Activated CD4-positive, alpha-beta T cell treated with anti-CD3 and anti-CD28 coated beads for 4 hours (primary cell): ENCODE measurements at places on chromosomes 7 and 10.

GRCh38 chr7:1758859-1759521, 88.9 kb downstream of the ELFN1 start:
- no peak for DNase-seq

GRCh38 chr10:62244785-62245467, 23.7 kb downstream of the RTKN2 start:
- peak; percentile 43 for DNase-seq

DNA sequence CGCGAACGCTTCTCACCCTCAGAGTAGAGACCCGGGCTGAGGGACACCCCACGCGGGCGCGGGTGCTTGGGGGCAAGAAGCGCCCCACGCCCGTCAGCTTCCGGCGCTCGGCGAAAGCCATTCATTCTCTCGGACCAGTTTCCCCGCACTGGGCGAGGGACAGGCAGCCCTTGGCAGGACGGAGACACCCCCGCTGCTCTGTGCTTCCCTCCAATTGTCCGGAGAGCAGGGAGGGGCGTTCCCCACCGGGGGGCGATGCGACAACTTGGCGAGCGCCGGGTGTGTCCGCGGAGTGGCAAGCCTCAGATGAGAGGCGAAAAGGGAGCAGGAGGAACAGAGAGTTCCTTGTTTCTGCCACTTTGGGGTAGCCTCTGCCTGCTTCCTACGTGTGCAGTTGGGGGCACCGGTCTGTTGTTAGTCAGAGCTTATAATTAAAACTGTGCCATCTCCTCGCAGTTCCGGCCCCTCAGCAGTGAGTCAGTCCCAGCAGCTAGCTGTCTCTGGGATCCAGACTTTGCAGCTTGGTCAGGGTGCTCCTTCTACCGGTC, 1.7 kb downstream of the GPR158 start:
- no peak for DNase-seq

- no peak for DNase-seq
Measured at GRCh38 chr7:47104206-47104549, 477.7 kb downstream of the TNS3 start.

DNA sequence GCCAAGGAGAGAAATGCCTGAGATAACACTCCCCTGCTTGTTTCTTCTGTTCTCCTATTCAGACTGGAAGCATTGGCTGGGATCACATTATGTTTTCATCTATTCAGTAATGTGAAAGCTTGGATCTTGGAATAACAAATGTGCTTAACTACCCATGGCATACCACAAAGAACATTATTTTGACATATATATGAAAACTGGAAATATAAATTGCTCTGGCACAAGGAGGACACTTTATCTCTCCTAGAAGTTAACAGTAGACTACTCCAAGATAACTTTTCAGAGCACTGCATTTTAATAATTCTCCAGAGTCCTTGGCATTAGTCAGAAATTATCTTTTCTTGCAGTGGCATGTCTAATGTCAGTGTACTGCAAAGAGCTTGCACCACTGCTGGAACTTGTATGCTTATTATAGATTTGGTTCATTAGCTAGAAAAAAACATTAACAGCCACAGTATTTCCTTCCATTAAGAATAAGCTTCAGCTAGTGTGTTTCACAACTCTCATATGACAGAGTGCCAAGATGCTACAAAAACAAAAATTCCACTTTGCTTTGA, 169.3 kb upstream of the LRRN3 start:
- no peak for DNase-seq

DNA sequence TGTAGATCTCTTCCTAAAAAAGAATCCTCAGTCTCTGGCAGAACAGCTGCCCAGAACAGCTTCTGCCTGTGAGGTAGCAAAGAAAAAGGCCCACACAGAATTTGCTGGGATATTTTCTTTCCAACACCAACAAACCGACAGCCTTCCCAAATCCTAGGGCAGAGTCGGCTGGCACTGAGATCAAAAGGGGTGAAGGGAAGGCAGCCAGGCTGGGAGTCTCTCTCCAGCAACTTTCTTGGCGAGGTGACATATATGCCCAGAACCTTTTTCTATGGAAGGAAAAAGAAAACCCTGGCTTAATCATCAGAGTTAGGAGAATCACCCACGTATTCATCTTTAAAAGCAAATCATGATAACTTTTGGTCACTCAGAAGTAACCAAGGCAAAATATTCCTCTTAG, 279.6 kb downstream of the DNAJB6 start:
- DNase-seq = no peak

- DNase-seq = no peak
Measured at GRCh38 chr10:117518246-117518645, 24.3 kb upstream of the EMX2 start.

DNA sequence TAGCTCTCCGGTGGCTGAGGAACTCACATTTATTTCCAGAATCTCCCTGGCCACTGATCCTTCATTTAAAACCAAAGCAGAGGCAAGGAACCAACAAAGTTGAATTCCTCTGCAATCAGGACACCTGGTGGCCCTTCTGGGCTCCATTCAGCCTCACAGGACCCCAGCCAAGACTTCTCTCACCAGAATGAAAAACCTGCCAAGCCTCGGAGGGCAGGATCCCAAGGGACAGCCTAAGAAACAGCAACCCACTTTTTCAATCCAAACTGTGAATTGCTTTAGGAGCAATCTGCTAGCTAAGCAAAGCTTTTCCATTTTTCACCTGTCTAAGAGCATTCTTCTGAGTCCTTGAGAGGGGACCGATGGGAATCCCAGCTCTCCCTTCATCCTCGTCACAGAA, 34.6 kb downstream of the OAT start:
- no peak for DNase-seq

GRCh38 chr7:30598121-30598876, 3.6 kb downstream of the GARS1 start:
- DNase-seq = no peak

DNA sequence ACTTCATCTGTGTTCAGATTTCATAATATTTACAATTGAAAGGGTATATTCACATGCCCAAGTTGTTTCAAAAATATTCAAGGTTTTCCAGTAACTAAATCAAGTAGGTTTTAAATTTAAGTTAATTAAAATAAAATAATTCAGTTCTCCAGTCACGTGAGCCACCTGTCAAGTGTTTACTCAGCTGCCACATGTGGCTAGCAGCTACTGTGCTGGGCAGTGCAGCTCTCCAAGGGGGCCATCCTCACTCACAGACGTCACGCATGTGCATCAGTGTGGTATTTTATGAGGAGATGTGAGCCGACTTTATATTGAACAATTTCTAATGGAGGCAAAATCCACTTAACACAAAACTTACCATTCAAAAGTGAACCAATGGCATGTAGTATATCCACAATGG, 69.7 kb upstream of the CAMK2B start:
- no peak for DNase-seq

GRCh38 chr7:149753375-149754233, 19.8 kb downstream of the ZNF467 start:
- DNase-seq = no peak

- DNase-seq = no peak
Measured at GRCh38 chr10:44418637-44419036, 33.7 kb upstream of the CXCL12 start.

GRCh38 chr7:13560441-13560840, 429.0 kb downstream of the ETV1 start:
- DNase-seq = no peak

GRCh38 chr7:55065511-55066229, 46.9 kb downstream of the EGFR start:
- DNase-seq = no peak

- DNase-seq = no peak
Measured at GRCh38 chr7:71131256-71132126, 453 bp upstream of the GALNT17 start.

DNA sequence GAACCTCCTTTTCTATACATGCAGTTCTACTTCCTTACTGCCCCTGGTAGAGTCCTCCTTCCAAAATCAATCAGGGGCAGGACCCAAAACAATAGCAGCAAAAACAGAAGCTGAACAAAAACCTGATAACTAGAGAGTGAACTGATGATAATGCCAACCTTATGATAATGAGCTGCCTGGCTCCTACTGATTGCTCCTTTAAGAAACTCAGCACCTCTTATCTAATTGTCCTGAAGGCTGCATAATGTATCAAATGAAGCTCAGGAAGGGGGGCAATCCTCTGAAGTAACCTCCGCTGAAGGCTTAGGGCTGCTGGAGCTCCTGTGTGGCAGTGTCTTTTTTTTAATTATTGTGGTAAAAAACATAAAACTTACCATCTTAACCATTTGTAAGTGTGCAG, 257.0 kb downstream of the PHTF2 start:
- no peak for DNase-seq

- no peak for DNase-seq
Measured at GRCh38 chr7:2819954-2820397, 24.1 kb downstream of the GNA12 start.

- DNase-seq = no peak
Measured at GRCh38 chr10:113965077-113965476, 78.6 kb upstream of the ADRB1 start.

DNA sequence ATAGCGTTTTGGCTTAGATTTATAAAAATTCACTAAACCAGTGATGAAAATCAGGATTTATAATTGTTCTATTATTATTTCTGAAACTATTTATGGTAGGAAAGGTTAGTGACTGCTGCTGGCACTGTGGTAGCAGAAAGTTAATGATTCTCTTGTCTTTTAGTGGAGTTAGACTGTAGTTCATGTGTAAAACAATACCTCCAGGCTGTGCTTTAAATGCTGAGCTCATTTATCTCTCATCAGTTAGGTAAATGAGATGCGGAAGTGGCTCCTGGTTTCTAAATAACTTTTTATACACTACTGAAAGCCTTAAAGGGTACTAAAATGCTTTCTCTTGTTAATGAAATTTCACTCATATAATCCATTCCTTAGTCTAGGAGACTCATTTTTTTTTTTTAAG, 326.8 kb upstream of the POT1 start:
- DNase-seq = no peak

- no peak for DNase-seq
Measured at GRCh38 chr7:114209968-114210367, 204.6 kb upstream of the FOXP2 start.

GRCh38 chr10:130135676-130136225, 440 bp upstream of the GLRX3 start:
- no peak for DNase-seq

GRCh38 chr10:126130271-126130710, 233.9 kb downstream of the FANK1 start:
- DNase-seq = no peak

GRCh38 chr10:73909540-73910115, 1.3 kb upstream of the PLAU start:
- no peak for DNase-seq

GRCh38 chr10:128867210-128867609, 599.8 kb upstream of the MGMT start:
- no peak for DNase-seq

DNA sequence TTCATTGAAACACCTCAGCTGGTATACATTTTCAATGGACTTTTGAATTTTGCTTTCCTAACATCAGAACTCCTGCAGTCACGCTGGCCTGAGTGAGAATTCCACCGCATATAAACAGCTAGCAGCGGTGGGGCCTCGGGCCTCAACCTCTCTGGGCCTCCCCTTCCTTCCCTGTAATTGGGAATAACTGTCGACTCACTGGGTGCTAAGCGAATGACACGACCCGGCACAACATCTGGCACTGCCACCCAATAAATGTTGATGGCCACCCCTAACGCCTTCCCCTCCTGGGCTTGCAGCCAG, 670 bp downstream of the RCC1L start:
- no peak for DNase-seq

- no peak for DNase-seq
Measured at GRCh38 chr10:79107736-79108264, 39.0 kb downstream of the ZMIZ1 start.

GRCh38 chr7:68488341-68489060, 1109.8 kb upstream of the AUTS2 start:
- DNase-seq = no peak

DNA sequence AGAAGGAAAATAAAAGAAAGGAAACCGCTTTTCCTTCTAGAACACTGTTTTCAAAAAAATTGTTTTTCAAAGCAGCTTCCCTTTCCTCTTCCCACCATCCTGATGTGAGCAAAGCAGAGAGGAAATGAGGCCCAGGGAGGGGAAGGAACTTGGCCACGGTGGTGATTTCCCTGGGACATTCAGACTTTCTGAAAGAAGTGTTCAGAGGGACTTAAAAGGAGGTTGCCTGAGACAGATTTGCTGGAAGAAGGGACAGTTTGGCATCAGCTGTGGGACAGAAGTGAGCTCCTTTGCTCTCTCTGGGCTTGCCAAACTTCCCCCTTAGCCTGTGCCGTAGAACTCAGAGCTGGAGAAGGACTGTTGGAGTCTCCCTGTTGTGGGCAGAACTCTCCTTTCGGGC, 30.3 kb downstream of the ADCYAP1R1 start:
- no peak for DNase-seq

- no peak for DNase-seq
Measured at GRCh38 chr10:18710201-18710653, 51.0 kb downstream of the ARL5B start.

DNA sequence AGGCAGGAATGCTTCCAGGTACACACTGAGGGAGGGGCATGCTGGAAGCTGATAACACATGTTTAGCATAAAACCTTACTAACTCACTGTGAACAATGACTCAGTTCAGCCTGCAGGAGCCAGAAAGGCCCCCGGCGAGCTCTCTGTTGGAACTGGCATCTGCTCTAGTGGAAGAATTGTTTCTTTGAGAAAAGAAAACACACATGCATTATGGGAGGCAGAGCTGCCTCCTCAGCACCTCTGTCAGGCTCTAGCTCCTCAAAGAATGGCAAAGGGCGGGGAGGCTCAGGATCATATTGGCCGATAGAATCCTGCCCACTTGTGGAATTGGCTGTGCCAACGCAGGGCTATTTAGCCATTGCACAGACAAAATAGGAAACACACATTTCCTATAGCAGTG, 338.3 kb downstream of the CXCL12 start:
- no peak for DNase-seq

GRCh38 chr7:132102391-132102790, 473.9 kb downstream of the PLXNA4 start:
- DNase-seq = no peak

- DNase-seq = peak; percentile 74
Measured at GRCh38 chr7:148940702-148941597, 56.9 kb upstream of the EZH2 start.

GRCh38 chr7:29647020-29647654, 83.5 kb downstream of the PRR15 start:
- no peak for DNase-seq

GRCh38 chr7:37341033-37341630, 107.5 kb downstream of the ELMO1 start:
- no peak for DNase-seq

DNA sequence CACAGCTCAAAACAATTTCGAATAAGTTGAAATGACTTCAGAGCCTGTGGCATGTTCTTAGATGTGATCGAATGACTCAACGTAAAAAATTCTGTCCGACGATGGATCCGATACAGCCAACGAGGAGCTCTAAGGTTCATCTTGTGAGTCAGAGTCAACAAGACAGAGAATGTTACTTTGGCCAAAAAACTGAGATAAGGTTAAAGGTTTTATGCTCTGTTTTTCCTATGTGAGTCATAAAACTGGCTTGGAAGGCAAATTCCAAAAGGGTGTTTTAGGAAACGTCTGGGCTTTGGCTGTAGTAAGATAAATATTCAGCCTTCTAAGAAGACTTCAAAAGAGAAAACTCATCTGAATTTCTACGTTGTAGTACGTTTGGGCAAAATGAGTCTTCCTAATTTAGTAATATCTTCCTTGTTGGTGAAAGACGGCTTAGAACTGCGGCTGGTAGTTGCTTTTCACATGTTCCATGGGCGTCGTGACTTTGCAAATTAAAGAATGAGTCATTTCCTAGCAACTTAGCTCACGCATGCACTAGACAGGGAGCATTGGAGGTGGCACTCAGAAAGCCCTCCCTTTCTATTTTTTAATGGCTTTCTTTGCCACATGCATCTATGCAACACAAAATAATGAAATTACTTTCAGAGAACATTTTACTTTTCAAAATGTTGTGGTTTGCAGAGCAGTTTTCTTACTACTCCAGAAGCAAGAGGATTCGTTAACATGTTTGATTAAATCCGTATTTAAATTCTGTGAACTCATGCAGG, 28.2 kb downstream of the PFKP start:
- peak; percentile 63 for DNase-seq
